ENCODE measurements at places on chromosomes 2 and 18.

DNA sequence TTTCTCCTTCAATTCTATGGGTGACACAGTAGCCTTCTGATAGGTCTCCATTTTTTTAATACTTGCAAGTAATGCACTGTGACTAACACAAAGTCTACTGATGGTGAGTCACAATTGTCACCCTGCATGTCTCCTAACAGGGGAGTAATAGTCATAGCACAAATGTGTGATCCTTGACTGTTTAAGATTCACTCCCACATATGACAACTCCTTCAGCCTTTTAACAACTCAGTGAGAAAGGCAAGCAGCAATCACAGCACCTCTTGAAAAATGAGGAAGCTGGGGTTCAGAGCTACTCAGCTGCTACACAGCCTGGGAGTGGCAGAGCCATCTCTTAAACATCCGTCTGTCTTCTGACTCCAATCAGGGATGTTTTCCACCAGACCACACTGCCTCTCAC is 63.8 kb downstream of the EHD3 start:
- peak; percentile 24 for DNase-seq

- DNase-seq, result no peak
Observed at GRCh38 chr2:184416146-184416913, 182.0 kb upstream of the ZNF804A start.

GRCh38 chr2:237044281-237044680 is 41.4 kb upstream of the COPS8 start:
- no peak for DNase-seq

- no peak for DNase-seq
Observed at GRCh38 chr2:194223218-194223617, 1433.8 kb upstream of the SLC39A10 start.

DNA sequence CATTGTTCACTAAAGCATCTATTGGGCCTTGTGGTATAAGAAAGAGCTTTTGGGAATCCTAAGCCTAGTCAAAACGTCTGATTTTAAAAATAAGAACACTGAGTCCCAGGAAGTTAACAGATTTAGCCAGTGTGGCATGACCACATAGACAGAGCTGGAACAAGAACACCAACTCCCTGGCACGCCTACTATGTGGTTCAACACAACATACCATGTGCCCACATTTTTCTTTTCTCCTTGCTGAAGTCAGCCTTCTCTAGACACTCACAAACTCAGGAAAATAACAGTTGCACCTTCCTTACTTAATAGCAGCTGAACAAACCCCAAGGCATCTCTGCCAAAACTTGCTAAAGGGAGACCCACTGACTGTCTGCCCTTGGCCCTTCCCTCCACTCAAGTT is 124.8 kb downstream of the C1D start:
- no peak for DNase-seq

GRCh38 chr2:133561045-133561852 is 7.0 kb downstream of the NCKAP5 start:
- no peak for DNase-seq
